Kidney capillary endothelial cell (primary cell): ENCODE measurements at places on chromosomes 16 and 17.
A peak's percentile ranks its signal among the peaks of the same experiment; 100 is the strongest.

DNA sequence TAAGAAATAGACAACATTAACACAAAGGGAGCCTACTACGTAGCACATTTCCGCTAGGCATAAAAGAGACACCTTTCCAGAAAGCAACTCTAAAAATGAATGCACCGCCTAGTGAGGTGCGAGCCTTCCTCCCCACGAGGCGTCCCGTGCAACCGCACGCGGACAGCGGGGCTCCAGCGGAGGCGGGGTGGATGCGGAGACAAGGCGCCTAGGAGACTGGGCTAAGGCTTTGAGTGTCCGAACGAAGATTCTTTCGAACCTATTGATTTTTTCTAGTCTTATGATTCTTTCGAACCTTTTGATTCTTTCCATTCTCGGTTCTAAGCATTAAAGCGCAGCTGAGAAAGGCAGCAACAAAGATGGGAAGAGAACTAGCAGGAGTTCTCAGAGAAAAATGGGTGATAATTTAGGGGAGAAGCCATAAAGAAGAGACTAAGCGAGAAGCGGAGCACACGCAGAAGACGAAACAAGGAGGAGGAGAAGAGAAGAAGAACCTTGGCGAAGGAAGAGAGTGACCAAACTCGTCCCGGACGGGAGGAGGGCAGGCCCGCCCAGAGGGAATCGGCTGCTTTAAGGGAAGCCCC is 394 bp upstream of the CPD start:
- no peak for DNase-seq

DNA sequence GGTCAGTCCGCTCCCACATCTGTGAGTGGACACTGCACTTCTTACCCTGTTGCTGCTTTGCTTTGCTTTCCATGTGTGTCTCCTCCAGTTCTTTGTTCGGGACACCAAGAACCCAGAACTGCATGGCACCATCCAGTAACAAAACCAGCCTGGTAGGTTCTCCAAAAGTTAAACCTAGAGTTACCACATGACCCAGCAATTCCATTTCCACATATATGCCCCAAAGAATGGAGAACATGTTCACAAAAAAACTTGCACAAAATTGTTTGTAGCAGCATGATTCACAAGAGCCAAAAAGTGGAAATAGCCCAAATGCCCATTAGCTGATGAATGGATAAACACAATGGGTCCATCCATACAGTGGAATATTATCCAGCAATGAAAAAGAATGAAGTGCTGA is 10.3 kb upstream of the CCL22 start:
- DNase-seq, result no peak

DNA sequence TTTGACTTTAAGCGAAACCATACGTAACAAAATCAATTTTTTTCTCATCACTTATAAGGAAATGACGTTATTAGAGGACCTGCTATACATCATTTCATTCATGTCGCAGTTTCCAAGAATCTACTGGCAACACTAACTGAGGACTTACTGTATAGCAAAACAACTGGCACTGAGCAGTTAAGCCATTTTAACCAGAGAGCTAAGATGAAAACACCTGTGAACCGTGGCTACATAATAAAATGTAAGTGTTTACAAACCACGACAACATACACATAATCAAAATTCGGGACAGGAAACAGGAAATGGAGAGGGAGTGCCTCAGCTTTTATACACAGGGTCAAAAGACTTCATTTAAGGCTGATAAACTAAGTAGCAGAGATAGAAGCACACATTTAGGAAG is 29.5 kb downstream of the METTL16 start:
- no peak for DNase-seq

DNA sequence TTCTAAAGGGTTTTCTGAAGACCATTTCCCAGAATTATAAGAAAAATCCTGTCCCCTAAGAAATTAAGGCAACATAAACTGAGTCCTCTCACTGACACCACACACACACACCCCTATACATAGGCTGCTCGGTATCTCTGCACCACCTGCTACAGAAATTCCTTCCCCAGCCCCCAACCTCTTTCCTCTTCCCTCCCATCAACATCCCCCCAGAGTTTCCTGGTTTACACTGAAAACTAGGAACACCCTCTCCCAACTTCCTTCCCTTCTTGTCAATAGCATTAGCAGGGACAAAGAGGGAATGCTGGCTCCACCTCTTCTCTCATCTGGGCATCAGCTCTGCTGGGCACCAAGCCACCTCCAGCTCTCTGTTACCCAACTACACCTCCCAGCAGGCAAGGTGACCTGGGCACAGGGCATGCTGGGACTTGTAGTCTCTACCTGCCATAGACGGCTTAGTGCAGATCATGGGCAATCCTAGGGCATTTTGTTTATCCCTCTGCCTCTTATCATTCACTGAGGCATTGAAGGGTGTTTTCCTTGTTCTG is 15.7 kb downstream of the CAVIN1 start:
- DNase-seq, result peak; percentile 76

DNA sequence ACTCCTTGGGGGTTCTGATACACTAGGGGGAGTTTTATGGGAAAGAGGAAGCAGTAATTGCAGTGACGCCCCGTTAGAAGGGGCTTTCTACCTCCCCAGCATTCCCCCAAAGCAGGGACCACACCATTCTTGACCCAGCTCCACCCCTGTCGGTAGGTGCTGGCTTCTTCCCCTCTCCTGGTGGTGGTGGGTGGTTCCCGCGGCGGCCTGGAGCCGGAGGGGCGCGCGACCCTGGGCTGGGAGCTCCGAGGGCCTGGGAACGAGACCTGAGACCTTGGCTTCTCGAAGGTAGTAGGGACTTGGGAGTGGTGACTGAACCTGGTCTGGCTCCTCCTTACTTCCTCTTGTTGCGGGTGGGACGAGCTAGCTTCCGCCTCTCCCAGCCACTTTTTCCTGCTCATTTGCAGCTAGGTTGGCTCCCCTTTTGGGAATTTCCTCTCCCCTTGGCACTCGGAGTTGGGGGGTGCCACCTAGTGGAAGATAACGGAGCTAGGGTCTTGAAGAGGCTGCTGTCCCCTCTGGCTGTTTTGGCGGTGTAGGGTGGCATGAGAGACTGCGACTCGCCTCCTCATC is 438 bp downstream of the GRN start:
- peak; percentile 63 for DNase-seq

- peak; percentile 30 for DNase-seq
Measured at GRCh38 chr16:62190426-62190825, 154.2 kb upstream of the CDH8 start.
